ENCODE measurements at places on chromosomes 13 and 19.

GRCh38 chr13:38255600-38255999, 94.1 kb upstream of the UFM1 start:
- no peak for DNase-seq

DNA sequence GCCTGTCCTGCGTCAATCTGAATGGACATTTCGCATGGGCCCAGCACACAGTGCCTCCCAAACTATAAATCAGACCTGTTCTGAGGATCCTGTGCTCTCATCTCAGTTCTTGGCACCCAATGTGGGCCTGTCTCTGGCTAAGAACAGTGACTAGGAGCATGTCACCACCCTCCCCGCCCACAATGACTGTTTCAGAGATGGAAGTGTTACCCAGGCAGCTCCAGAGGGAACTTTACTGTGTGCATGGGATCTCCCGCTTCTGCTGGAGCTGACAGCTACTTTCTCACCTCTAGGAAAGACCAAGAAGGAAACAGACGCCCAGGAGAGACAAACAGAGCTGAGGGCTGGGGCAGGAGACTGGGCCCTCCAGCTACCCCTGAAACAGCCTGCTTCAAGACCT, 45.0 kb downstream of the KCTD15 start:
- DNase-seq: no peak

- no peak for DNase-seq
These were observed 854.4 kb downstream of the PCDH9 start for GRCh38 chr13:66375756-66376155.

DNA sequence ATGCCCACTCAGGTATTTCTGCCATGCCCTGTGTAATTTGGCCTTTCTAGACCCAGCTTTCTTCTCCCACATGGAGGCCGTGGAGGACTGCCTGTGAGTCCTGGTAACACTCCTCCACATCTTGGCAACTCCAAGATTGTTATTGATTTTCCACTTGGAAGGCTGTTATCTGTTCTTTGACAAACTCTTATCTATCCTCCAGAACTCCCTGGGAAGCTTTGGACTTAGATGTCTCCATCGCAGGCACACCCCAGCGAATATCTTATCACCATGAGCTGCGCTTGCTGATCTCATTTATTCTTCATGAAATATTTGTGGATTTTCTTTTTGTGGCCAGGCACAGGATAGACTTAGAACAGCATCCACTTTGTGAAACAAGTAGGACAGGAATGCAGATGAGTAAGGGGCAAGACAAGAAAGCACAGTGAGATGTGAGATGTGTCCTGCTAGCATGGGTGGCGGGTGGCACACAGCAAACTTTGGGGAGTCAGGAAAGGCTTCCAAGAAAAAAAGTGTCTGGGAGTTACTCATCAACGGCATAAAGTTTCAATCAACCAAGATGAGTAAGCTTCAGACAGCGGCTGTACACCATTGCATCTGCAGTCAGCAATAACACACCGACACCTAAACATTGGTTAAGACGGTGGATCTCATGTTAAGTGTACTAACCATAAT, 84.5 kb upstream of the IRS2 start:
- no peak for DNase-seq

DNA sequence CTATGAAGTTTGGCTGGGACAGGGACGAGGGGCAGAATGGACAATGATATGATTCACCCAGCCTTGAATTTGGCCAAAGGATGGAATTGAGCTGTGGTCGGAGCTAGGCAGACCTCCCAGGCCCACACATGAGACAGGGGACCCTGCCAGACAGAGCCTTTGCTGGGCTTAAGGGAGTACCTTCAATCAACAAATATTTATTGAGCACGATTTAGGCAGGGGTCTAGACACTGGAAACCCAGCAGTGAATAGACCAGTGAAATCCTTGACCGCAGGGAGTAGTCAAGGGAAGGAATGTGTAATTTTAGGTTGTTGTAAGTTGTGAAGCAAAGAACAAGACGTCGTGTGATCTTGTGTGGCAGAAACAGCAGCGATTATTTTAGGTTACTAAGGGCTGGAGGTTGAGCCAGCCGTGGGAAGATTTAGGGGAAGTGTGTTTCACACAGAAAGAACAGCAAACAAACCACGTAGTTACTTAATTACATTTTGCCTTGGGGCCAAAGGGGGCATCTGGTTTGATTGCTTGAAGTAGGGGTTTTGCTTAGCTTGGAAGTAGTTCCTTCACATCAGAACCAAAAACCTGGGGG, 16.9 kb upstream of the AP1M2 start:
- no peak for DNase-seq

GRCh38 chr13:100478107-100478809, 110.3 kb downstream of the GGACT start:
- DNase-seq: no peak

GRCh38 chr13:99484473-99484872, 16.8 kb upstream of the TM9SF2 start:
- DNase-seq: no peak
